ENCODE measurements at places on chromosomes 12 and 14. TPM values are rescaled to one million over a fixed set of nuclear protein-coding genes. Genes with fewer than 3 reads are reported as not detected.

Gene PCK2
- total RNA-seq: 32.0 TPM

Gene RPGRIP1
- total RNA-seq: 0.33 TPM

Gene NGDN
- 62.7 TPM for total RNA-seq

Gene GLIPR1
- total RNA-seq: 44.7 TPM

Gene GPD1
- 0.63 TPM for total RNA-seq

Gene MLXIP
- total RNA-seq: 74.5 TPM

Gene AKAP6
- total RNA-seq: 5.4 TPM

Gene VWF
- total RNA-seq: 495 TPM

Gene ACTN1
- 149 TPM for total RNA-seq

Gene TOGARAM1
- total RNA-seq: 11.1 TPM

Gene IL22
- not detected for total RNA-seq

Gene CLEC4A
- total RNA-seq: 6.0 TPM

Gene ITPK1
- 63.8 TPM for total RNA-seq

Gene ADIPOR2
- total RNA-seq: 38.0 TPM

Gene PZP
- 1.0 TPM for total RNA-seq

Gene NELL2
- total RNA-seq: 12.0 TPM

Gene TMEM52B
- 0.19 TPM for total RNA-seq

Gene GALNT6
- 29.4 TPM for total RNA-seq

Gene BMAL2
- 2.1 TPM for total RNA-seq

Gene PMCH
- 2.4 TPM for total RNA-seq

Gene SLCO1B1
- total RNA-seq: not detected

Gene ACSM4
- total RNA-seq: not detected

Gene LRCOL1
- 0.83 TPM for total RNA-seq

Gene SLC7A8
- 106 TPM for total RNA-seq

Gene LYZ
- 803 TPM for total RNA-seq

Gene CYP46A1
- total RNA-seq: 0.69 TPM

Gene VRTN
- not detected for total RNA-seq

Gene ABCD2
- 3.3 TPM for total RNA-seq

Gene RNF212B
- not detected for total RNA-seq

Gene CCDC198
- total RNA-seq: not detected

Gene FAIM2
- total RNA-seq: 0.09 TPM

Gene COX8C
- total RNA-seq: not detected

Gene OSBPL8
- 114 TPM for total RNA-seq

Gene ADGRD1
- 6.9 TPM for total RNA-seq

Gene STXBP6
- 0.92 TPM for total RNA-seq

Gene EPYC
- not detected for total RNA-seq

Gene ANKRD33
- total RNA-seq: not detected

Gene RIMBP2
- 5.2 TPM for total RNA-seq

Gene CCDC175
- total RNA-seq: 0.34 TPM

Gene NRXN3
- total RNA-seq: 2.2 TPM

Gene MFAP5
- total RNA-seq: 0.60 TPM

Gene TAC3
- not detected for total RNA-seq

Gene SUPT16H
- total RNA-seq: 53.4 TPM

Gene LALBA
- total RNA-seq: not detected

Data from spleen (tissue), 13 donors.